ENCODE measurements at places on chromosomes 13 and 19. TPM values are rescaled to one million over a fixed set of nuclear protein-coding genes. Genes with fewer than 3 reads are reported as not detected.

Gene PLEKHF1
- total RNA-seq, result 19.0 TPM

Gene WDR87
- total RNA-seq, result not detected

Gene STOML3
- not detected for total RNA-seq

Gene TTYH1
- not detected for total RNA-seq

Gene ZNF20
- 5.5 TPM for total RNA-seq

Gene ZNF575
- 0.36 TPM for total RNA-seq
